ENCODE measurements at places on chromosomes 3 and 15. TPM values are rescaled to one million over a fixed set of nuclear protein-coding genes. Genes with fewer than 3 reads are reported as not detected.

NAALADL2 gene
- 0.78 TPM for total RNA-seq

PRSS50 gene
- not detected for total RNA-seq

TRH gene
- total RNA-seq: not detected

EPHA3 gene
- 0.20 TPM for total RNA-seq

SPINK8 gene
- total RNA-seq: not detected

GLDN gene
- total RNA-seq: 0.78 TPM

SEMA3G gene
- total RNA-seq: 0.12 TPM

FBN1 gene
- total RNA-seq: 208 TPM

NR2E3 gene
- not detected for total RNA-seq

CTXND1 gene
- total RNA-seq: not detected

GOLGA8G gene
- total RNA-seq: not detected

- peak; percentile 74 for DNase-seq
Measured at GRCh38 chr3:29144807-29145206, 136.1 kb upstream of the RBMS3 start.

DNA sequence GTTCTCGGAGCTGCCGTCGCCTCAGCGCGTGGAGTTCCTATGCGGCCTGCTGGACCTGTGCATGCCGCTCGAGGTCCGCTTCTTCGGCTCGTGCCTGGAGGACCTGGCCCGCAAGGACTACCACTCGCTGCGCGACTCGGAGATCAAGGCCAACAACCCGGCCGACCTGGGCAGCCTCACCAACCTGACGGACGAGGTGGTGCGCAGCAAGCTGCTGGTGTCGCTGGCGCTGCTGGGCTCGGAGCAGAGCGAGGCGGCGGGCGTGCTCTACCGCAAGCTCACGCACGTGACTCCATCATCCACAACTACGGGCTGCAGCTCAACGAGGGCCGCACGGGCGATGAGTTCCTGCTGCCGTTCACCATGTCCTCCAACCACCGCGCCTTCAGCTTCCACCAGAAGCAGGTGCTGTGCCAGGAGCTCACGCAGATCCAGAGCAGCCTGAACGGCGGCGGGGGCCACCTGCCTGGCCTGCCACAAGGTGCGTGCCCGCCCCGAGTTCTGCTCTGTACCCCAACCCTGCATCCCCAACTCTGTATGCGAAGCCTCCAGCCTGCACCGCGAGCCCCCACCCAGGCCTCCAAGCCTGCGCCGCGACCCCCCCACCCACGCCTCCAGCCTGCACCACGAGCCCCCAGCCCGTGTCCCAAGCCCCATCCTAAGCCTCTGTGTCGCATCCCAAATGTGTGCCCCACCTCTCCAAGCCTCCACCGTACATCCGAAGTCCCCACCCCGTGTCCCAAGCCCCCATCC lies 178.2 kb downstream of the OR4M2 start:
- DNase-seq: no peak

DNA sequence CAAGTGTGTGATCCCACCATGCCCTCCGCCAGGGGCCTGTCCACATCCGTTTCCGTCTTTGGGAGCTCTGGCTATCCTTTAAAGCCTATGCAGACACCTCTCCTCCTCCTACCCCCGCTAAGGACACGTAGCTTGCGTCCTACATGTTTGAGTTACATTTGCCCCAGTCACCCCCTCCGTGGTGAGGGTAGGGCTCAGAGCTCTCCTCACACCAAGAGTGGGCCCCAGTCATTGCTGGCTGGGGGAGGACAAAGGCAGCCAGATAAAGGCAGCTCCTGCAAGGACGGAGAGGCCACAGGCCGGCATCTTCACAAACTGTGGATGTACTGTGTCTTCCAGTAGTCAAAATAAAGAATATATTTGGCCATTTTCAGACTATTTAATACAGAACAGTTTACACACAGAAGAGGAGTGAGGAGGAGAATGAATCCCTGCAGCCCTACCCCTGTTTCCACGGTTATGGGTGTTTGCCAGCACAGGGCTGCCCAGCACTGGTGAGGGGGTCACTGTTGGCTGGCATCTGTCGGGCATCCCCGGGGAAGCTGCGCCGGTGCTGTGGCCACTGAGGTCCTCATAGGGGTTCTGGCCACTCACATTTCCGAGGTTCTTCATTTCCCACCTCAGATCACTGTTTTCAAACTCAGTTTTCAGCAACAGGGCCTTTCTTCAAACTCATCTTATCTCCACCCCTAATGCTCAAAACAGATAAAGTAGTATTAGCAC lies 118.7 kb downstream of the CHRNA7 start:
- no peak for DNase-seq

- DNase-seq: peak; percentile 6
Measured at GRCh38 chr3:15923640-15924405, 126.0 kb upstream of the ANKRD28 start.

GRCh38 chr15:96232335-96232734 lies 98.2 kb upstream of the NR2F2 start:
- DNase-seq: peak; percentile 49

GRCh38 chr15:62432702-62433398 lies 267.8 kb upstream of the C2CD4B start:
- no peak for DNase-seq

- no peak for DNase-seq
Measured at GRCh38 chr15:66030650-66031049, 161.4 kb downstream of the RAB11A start.

DNA sequence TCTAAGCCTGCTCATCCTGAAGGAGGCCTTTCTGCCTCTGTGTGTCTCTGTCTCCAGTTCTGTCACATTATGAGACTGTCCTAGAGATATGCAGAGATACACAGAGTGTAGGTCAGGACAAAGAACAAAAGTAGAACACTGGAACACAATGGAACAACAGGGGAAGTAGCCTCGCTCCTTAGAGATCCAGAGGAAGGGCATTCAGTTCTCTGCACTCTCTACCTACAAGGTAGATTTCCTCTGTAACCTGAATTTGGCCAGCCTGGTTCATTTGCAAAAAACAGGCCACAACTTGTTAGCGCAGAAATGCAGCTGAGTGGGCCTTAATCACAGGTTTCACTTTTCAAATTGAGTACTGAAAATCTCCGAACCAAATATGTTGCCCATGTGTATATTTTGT lies 19.4 kb downstream of the NEK10 start:
- DNase-seq: no peak

DNA sequence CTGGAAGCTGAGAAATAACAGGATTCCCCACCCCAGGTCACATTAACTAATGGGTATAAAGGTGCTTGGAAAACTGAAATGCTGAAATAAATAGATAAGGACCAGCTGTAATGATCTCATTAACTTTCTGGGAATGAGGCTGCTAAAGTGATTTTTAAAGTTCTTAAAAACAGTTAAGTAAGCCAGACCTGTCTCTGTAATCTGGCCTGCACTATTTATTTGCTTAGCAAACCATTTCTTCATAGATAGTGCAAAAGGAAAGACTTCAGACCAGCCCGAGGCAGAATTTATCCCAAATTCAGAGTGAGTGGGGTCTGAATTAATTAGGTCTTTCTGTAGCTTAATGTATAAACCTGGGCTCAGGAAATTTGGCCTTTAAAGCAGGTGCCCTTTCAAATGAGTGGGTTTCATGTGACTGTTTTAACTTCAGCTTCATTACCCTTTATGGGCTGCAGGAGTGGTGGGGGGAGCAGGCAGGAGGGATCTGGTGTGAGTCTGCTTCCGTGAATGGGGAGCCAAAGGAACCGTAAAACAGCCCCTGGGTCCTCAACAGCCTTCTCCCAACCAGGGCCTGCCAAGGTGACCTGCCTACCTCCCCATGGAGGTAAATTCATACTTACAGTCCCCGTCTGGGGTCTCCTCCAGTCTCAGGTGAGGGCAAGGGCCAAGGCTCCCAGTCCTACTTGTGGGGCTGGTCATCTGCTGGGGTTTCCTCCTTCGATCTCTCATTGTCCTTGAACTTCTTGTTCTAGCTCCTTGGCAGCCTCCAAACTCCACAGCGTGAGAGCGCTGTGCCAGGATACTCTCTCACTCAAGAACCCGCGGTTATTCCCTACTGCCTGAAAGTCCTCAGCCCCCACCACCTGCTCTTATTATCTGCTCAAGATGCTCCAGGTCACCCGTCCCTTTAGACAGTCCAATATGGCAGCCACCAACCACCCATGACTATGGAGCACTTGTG lies 31.2 kb downstream of the MAGEF1 start:
- DNase-seq: no peak

DNA sequence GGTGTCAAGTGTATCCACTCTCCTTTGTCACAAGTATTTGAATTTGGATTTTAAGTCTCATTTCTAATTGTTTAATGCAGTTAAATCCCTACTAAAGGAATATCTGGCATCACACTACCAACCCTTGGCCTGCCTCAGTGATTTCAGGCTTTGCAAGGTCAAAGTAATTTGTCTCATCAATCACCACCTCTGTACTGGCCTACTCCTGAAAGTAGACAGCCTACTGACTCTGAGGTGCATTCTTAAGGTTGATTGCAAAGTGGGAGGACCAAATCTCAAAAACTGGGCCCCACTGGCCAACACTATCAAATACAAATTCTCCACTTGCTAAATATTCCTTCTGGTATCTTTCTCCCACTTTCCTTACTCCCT lies 851 bp upstream of the TEX55 start:
- no peak for DNase-seq

DNA sequence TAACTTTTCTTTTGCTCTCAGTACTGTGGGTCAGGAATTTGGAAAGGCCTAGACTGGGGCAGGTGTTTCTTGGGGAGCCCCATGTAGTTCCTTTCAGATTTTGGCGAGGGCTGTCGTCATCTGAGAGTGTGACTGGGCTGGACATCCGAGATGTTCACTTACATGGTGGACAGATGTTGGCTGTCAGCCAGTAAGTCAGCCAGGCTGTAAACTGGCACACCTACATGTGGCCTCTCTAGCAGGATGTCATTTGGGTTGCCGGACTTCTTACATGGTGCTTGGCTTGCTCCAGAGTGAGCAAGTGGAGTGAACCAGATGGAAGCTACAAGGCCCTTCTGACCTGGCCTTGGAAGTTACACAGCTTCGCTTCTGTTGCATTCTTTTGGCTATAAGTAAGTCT lies 20.7 kb downstream of the TATDN2 start:
- no peak for DNase-seq

GRCh38 chr3:185677146-185677829 lies 91.2 kb downstream of the SENP2 start:
- DNase-seq: peak; percentile 70

DNA sequence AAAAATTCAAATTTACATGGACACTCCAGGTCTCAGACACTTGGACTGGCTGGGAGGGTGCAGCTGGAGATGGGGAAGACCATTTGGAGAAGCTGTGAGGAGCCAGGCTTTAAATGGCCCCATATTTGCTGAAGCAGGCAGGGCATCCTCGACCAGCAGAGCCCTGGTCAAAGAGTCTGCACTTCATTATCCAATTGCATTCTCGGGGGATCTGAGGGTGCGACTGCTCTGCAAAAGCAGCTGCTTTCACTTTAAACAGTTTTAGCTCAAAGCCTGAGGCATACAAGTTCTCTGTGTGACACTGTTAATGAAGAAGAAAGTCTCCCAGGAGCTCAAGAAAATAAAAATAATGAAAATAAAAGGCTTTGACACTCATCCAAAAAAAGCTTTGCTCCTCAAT lies 98.0 kb upstream of the SLC25A36 start:
- no peak for DNase-seq
